ENCODE measurements at places on chromosomes 7 and 10.

DNA sequence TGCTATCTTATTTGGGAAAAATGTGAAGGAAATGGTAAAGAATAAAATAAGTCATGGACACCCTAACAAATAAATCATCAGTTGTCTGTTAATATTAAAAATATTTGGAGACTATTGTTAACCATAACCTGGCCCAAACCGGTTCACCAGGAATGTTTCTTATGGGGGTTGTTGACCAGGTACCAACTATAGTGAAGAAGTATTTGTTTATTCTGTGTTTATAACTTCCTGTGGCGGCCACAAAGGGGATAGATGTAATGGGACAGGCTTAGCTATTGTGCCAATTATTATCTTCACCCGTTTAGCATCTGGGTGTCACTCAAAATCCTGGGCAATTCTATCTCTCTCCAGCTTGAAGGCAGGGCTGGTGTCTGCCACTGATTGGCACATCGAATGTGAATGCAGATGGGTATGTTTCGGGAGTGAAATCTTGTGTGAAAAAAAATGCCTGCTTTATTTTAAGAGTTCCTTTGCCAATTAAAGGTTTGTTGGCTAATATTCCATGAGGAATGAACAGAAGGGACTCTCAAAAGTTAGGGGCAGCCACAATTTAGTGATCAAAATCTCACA is 500.9 kb downstream of the ARL4A start:
- DNase-seq: no peak

- no peak for DNase-seq
These were observed 36.7 kb downstream of the AKR1C4 start for GRCh38 chr10:5233324-5233723.

GRCh38 chr10:121926671-121927317 is 1.0 kb downstream of the ATE1 start:
- no peak for DNase-seq

DNA sequence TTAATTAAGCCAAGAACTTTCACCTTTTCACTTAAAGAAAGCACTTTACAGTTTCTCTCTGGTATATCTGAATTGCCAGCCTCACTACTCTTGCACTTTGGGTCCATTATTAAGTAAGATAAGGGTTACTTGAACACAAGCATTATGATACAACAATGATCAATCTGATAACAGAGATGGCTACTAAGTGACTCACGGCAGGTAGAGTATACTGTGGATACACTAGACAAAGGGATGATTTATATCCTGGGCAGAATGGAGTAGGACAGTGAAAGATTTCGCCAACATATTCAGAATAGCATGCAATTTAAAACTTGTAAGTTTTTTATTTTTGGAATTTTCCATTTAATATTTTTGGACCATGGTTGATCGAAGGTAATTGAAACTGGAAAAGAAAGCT is 34.3 kb upstream of the ITGB8 start:
- no peak for DNase-seq

DNA sequence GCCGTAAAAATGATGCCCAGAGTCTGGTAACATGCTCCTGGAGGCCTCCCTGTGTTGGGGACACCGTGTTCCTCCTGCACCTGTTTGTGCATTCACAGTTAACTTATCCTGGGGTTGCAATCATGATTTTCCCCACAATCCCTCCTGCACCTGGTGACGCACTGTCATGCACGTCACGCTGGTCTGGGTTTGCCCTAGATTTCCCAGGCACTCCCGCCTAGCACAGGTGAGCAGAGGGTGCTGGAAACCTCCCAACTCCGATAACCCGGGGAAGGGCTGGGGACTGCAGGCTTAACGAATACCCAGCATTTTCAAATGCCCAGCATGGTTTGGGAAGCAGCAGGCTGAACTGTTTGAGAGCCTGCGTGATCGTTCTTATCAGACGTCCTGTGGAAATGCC is 427.1 kb downstream of the TCERG1L start:
- no peak for DNase-seq

- no peak for DNase-seq
These were observed 599.2 kb upstream of the MGMT start for GRCh38 chr10:128867819-128868218.

GRCh38 chr7:2107386-2108070 is 125.2 kb downstream of the MAD1L1 start:
- no peak for DNase-seq

DNA sequence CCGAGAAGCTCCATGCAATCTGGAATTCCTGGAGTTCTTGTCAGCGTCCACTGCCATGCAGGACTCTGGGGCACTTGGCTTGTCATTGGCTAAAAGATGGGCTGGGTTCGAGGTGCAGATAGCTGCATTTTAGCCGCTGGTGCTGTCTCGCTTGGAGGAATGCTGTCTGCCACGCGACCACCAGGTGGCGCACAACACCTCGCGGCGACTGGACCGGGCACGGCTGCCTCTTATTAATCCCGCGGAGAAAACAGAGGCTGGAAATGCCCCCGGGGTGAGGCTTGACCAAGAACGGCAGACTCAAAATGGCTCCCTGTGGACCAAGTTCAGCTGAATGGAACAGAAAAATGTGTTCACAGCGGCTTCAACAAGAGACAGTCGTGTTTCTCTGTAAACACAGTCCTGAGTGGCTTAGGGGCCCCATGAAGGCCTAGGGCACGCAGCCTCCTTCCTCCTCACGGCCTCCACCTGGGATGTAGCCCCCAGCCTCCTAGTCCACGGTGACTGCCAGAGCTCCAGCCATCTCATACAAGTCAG is 46.2 kb downstream of the AOC1 start:
- peak; percentile 63 for DNase-seq

GRCh38 chr7:154996756-154997155 is 6.2 kb downstream of the PAXIP1 start:
- no peak for DNase-seq

- DNase-seq: no peak
These were observed 960.5 kb downstream of the GATA3 start for GRCh38 chr10:9015005-9015404.

DNA sequence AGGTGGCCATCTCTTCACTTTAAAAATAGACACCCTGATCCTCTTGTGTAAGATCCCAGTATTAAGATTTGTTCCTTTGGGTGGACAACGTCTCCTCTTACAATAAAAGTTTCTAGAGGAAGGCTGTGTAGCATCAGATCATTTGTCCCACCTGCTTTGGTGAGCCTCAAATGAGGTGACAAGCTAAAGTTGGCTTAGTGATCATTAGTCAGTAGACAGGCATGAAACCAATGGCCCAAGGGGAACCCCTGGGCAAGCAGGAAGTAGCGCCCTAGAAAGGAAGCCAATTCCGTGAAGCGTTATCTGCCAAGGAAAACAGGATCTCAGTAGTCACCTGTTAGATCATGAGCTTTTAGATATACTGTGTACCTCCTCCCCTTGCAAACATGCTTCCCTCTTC is 66.8 kb downstream of the PCGF5 start:
- no peak for DNase-seq

DNA sequence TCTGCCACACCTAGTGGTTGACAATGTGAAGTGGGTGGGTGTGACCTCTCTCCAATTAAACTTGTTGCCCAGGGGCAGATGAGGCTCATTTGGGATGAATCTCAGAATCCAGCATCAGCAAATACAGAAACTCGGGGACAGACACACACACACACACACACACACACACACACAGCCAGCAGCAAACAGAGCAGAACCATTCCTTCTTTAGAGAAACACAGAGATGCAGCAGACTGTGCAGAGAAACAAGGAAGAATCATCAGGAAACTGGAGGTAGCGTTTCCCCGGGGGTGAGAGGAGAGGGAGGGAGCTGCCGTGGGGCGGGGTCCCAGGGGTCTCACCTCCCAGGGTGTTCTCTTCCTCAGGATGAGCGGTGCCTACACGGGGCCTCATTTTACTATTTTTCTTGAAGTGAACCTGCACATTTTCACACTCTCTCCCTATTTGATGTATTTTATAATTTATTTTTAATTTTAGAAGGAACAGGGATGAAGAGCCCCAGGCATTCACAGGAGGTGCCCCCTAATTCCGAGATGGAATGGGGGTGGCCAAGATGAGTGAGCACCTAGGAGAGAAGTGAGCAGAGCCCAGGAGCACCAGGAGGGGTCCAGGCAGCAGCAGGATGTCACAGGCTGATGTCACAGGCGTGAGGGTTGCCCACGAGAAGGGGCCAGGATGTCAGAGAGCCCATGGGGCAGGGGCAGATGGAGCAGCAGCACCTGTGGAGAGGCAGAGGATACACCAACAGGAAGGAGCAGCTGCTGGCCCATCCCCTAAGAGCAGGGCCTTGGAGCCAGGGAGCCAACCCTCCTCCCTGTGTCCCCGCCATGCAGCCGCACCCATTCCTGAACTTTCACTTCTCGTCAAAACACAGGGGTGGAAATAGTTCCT is 85.3 kb upstream of the PPP2R2D start:
- DNase-seq: no peak

- no peak for DNase-seq
These were observed 53.5 kb upstream of the FGL2 start for GRCh38 chr7:77253151-77253550.

DNA sequence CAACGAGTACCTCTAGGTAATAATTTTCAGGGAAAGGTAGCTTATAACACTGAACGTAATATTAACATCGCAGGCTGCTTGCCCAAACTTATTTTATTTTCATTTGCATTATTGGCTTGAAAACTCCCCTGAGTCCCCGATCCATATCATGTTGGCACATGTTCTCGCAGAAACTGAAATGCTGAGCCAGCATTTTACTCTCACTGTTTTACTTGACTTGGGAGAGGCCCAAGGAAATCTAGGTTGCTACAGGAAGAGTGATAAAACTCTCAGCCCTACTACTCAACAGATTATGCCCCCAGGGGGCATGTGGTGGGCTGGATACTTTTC is 183.5 kb upstream of the HABP2 start:
- no peak for DNase-seq

DNA sequence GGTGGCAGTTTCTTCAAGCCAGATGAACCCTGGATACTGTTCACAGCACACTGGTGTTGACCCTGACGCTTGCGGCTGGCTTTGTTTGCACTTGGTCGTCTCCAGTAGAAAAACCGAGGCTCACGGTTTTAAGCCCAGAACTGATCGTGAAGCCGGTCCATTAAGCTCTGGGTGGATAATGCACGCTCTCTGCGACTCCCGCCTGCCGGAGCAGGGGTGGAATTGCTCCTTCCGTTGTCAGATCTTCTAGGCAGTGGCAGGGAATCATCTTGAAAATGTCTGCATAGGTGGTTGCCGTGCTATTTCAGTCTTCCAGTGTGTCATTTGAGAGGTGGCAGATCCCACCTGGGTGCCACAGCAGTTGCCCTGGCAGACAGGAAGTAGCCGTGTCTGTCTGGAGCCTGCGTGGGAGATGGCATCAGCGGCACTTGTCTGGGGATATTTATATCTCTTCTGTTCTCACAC is 35.9 kb upstream of the AP5Z1 start:
- no peak for DNase-seq

GRCh38 chr7:38927751-38928150 is 18.8 kb upstream of the VPS41 start:
- DNase-seq: no peak

DNA sequence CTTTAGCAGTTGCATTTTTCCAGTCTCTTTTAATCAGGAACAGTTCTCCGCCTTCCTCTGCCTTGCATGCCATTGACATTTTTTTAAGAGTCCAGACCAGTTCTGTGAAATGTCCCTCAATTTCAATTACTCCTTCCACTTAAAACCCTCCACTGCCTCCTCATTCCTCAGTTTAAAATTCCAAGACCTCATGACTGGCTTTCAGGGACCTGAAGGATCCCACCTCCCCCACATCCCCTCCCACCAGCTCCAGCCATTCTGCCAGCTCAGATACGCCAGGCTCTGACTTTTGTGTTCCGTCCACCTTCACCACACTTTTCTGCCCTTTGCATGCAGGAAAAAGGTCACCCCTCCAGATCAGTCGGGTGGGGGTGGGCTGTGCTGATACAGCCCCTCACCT is 8.7 kb downstream of the TNRC18 start:
- no peak for DNase-seq

- DNase-seq: no peak
These were observed 56.6 kb upstream of the ANK3 start for GRCh38 chr10:60446070-60446833.

- DNase-seq: no peak
These were observed 472.1 kb upstream of the IGFBP3 start for GRCh38 chr7:46393142-46393541.

- no peak for DNase-seq
These were observed 18.1 kb downstream of the NOC3L start for GRCh38 chr10:94344522-94345122.

- DNase-seq: no peak
These were observed 39.3 kb downstream of the TRIM24 start for GRCh38 chr7:138499340-138499739.

GRCh38 chr10:32150532-32151101 is 94.4 kb upstream of the KIF5B start:
- DNase-seq: no peak

DNA sequence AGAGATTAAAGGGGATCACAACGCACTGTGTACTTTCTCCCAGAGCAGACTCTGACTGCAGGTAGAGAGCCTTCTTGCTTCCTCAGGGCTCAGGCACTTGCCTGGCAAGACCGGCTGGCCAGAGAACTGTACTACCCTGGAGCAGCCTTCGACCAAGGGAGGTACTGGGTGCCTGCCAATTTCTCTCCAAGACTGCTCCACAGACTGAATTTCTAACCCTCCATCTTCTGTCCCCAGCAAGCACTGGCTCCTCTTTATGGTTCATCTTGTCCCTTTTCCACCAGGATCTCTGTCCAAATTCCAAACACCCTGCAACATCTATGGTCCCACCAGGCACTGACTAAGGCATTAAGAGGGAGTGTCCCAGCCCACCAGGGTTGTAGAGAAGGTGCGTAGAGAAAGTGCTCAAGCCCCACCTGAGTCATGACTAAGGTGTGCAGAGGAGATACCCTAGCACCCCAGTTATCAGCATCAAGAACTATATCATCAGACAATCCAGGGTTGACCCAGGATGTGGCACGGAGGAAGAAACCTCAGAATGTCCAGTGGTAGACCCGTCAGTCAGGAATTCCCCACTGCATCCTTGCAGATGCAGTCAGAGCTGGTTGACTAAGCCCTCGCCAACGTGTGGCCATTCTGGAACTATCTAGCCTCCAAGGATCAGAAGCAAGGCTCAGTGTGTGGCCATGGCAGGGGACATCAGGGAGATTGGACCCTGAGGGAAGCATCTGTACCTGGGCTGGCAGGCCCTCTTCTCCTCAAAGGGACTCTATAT is 60.9 kb upstream of the CAMK2B start:
- no peak for DNase-seq

DNA sequence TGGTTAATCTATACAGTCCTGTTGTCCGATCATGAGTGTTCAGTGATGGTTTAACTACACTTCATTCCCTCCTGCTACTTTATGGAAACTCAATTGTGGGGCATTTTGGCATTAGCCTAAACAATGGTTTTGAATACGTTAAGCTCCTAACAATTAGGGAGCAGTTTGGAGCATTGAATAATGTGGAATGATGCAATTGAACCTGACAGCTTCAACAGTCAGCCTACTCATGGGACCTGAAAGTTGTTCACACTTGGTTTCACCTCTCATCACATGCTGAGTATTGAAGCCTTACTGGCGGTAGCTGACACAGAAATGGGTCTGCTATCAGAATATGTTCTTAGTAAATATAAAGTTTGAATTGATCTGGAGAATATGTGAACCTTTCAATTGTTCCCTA is 186.1 kb downstream of the MLLT10 start:
- no peak for DNase-seq

DNA sequence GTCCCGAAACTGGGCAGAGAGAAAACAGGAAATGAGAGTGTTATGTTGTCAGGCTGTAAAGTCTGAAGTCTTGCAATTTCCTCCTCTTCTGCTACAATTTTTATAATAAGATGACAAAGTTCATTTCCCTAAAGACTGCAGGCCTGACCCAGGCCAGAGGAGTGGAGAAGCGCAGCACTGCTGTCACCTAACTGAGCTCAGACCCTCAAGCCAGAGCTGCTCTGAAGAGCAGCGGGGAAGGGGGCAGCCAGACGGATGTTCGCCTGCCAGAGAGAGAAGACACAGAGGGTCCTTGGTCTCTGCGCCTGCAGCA is 12.6 kb upstream of the AOAH start:
- DNase-seq: no peak

Data from stimulated activated CD8-positive, alpha-beta memory T cell treated with anti-CD3 and anti-CD28 coated beads, Interleukin-7, amount 100 ng/mL, for 24 hours (primary cell).